Activated CD4-positive, CD25-positive, alpha-beta regulatory T cell treated with anti-CD3 and anti-CD28 coated beads, Interleukin-2, amount 50 U/mL, for 72 hours (primary cell): ENCODE measurements at places on chromosomes 1 and 21.
A peak's percentile ranks its signal among the peaks of the same experiment; 100 is the strongest.

GRCh38 chr1:64042331-64043100 lies 160.9 kb upstream of the UBE2U start:
- DNase-seq: no peak

- no peak for DNase-seq
Measured at GRCh38 chr21:42993051-42993712, 18.8 kb downstream of the PKNOX1 start.

DNA sequence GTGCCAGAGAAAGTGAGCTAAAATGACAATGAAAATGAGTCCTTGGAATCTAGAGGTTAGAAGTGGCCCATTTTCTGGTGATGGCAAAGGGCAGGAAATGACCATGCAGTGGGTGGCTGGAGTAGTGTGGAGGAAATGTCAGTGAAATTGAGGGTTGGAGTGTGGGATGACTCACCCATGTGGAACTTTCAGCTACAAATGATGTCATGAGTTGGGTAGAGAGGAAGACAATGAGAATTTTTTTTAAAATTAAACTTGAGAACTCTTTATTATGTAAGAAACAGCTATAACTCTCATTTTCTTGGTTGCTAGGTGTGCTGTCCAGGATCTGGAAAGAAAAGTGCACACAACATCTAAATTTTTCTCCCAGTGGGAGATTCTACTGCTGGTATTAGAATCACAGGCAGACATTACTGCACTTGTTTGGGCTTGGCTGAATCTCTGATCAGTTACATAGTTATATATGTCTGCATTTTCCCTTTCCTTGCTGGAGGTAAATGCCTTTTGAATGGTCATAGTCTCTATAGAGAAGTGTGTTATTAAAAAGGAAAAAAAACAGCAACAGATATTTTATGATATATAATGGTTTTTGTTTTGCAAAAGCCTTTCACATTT lies 56.8 kb upstream of the GNG12 start:
- DNase-seq: no peak

DNA sequence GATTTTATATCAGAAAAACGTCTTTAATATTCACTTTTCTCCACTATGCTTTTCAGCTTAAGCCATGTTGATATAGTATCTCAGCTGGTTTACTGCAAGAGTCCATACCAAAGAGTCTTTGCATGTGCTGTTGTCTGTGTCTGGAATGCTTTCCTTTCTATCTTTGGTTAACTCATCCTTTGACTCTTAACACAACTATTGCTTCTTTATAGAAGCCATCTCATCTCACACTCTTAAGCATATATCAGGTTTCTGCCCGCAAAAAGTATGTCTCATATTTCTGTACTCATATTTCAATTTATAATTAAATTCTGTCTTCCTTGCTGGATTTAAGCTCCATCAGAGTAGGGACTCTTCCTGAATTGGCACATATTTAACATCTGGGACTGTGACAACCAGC lies 220.9 kb upstream of the KCNK2 start:
- DNase-seq: no peak

- DNase-seq: no peak
Measured at GRCh38 chr1:54809496-54810074, 8.5 kb upstream of the TTC22 start.

- DNase-seq: peak; percentile 82
Measured at GRCh38 chr1:6246497-6247467, 2.8 kb downstream of the HES3 start.

- DNase-seq: no peak
Measured at GRCh38 chr1:21514245-21514644, 5.0 kb downstream of the ALPL start.

DNA sequence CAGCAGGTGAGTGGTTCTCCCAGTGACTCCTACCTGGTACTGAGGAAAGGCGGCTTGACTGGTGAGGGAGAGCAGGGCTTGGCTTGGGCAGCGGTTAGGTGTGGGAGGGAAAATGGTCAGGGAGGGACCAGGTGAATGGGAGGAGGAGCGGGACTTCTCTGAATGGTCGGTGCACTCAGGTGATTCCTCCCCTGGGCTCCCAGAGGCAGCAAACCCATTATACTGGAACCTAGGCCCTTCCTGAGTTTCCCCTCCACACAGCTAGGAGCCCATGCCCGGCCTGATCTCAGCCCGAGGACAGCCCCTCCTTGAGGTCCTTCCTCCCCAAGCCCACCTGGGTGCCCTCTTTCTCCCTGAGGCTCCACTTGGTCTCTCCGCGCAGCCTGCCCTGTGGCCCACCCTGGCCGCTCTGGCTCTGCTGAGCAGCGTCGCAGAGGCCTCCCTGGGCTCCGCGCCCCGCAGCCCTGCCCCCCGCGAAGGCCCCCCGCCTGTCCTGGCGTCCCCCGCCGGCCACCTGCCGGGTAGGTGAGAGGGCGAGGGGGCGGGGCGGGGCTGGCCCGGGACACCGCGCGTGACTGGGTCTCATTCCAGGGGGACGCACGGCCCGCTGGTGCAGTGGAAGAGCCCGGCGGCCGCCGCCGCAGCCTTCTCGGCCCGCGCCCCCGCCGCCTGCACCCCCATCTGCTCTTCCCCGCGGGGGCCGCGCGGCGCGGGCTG lies 2.3 kb downstream of the ARTN start:
- DNase-seq: no peak

DNA sequence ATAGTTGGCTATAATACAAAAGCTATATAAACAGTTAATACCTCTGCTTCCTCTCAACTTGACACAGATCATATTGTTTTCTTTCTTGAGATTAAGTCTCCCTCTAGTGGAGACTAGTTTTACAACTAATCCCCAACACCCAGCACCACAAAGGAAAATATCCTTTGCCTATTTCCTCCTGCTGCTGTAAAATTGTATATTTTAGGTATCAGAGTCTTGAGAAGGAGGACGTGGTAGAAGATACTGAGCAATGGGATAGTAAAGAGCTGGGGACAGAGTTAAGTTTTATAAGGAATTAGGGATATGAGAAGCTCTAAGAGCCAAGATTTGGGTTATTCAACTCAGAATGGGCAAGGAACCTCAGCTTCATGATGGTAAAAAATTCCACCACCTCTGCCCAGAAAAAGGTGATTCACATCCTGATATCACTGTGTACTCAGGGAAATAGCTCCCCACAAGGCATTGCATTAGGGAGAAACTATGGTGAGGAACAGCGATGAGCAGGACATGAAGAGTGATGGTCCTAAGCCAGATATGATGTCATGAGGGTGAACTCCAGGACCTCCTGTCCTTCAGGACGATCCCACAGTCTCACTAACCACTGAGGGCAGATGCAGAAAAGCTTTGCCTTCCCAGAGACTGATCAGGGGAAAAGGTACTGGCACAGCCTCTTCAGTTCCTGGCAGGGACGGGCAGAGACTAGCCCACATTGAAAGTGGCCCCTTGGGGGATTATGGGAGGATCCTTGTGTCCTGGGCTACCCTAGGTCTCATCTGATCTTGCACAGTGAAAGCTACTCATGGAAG lies 14.7 kb upstream of the CFAP126 start:
- no peak for DNase-seq

DNA sequence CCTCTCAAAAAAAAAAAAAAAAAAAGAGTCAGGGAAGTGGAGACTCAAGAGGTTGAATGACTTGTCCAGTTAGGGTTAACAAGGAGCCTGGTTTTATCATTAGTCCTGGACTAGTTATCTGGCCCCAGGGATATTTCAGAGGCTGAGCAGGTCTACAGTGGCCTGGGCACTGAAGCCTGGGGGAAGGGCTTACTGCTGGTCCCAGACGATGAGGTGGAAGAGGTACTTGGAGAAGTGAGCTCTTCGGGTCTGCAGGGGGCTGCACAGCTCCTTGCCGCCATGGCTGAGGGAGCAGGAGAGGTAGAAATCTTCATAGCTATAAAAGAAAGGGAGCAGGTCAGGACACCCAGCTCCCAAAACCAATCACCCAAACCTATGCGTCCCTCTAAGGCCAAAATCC lies 40.1 kb downstream of the PIK3C2B start:
- DNase-seq: no peak

DNA sequence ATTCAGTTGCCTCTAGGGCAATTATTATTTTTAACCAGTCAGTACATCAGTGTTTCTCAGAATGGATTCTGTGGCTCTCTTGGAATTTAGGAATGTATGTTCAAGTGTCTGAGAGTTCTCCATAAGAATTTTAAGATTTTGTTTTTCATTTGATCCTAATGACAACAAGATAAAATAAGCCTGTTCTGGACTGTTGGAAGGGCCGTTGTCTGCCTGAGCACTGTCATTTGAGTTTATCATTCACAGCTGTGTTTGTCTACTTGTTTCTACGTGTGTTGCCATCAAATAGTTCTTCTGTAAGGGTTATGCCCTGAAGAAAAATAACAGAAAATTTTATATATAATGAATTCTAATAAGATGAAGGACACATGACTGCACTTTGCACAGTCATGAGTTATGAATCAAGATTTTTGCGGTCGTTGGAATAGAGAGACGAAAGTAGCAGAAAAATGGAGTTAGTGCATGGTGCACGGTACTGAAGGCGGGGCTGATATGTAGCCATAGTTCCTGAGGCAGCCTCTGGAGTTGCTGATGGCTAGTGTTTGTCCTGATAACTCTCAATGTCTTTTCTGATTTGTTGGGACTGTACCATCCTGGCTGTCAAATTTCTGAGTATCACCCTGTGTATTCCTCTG lies 92.5 kb downstream of the NOS1AP start:
- no peak for DNase-seq

- no peak for DNase-seq
Measured at GRCh38 chr1:58432851-58433668, 113.5 kb downstream of the OMA1 start.

DNA sequence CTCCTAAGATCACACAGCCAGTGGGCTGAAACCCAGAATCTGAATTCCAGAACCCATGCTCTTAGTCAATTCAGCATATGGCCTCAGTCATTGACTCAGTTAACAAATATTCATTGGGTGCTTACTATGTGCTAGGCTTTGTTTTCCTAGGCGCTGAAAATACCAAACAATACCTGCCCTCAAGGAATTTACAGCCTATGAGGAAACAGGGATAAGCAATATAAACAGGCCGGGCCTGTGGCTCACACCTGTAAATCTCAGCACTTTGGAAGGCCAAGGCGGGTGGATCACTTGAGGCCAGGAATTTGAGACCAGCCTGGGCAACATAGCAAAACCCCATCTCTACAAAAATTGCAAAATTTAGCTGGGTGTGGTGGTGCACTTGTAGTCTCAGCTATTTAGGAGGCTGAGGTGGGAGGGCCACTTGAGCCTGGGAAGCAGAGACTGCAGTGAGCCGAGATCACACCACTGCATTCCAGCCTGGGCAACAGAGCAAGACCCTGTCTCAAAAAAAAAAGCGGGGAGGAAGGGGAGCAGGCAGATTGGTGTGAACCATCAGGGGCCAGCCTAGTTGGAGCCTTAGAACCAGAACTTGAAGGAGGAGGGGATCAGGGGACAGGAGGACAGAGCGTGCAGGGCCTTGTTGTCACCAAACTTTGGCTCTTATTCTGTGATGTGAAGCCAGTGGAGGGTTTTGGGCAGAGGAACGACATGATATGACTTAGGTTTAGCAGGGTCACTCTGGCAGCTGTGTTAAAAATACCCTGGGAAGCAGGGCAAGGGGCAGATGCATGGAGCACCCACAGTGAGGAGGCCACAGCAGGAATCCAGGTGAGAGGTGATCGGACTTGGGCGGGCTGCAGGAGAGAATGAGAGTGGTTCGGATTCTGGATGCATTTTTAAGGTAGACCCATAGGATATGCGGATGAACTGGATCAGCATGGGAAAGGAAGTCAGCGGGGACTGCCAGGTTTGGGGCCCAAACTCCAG lies 5.8 kb downstream of the TINAGL1 start:
- no peak for DNase-seq

DNA sequence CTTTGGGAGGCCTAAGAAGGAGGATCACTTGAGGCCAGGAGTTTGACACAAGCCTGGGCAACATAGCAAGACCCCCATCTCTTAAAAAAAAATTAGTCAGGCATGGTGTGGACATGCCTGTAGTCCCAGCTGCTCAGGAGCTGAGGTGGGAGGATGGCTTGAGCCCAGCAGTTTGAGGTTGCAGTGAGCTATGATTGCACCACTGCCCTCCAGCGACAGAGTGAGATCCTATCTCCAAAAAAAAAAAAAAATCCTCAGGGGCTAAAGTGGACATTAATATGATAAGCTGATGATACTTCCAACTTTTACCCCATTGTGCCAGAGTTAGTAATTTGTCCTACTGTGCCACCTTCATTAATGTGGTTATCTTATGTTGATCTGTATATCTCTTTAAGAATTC lies 327.8 kb upstream of the FMN2 start:
- DNase-seq: no peak

DNA sequence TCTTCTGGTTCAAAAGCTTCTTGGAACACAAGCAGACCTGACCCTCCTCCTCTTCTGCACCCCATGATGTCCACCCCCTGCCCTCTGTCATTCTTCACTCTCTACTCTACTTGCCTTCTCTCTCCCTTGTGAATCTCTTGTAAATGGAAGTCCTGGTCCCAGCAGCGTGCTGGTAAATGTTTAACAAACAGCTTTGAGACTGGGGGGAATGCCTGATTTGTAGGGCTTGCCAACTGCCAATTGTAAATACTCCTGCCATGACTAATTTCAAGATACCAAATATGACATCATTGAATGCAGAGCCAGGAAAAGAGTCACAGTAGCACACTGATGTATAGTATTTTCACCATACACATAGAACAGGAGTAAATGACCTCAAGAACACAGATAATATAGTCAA lies 40.9 kb upstream of the LRRN2 start:
- no peak for DNase-seq

- DNase-seq: no peak
Measured at GRCh38 chr1:211606332-211606913, 27.5 kb upstream of the SLC30A1 start.

DNA sequence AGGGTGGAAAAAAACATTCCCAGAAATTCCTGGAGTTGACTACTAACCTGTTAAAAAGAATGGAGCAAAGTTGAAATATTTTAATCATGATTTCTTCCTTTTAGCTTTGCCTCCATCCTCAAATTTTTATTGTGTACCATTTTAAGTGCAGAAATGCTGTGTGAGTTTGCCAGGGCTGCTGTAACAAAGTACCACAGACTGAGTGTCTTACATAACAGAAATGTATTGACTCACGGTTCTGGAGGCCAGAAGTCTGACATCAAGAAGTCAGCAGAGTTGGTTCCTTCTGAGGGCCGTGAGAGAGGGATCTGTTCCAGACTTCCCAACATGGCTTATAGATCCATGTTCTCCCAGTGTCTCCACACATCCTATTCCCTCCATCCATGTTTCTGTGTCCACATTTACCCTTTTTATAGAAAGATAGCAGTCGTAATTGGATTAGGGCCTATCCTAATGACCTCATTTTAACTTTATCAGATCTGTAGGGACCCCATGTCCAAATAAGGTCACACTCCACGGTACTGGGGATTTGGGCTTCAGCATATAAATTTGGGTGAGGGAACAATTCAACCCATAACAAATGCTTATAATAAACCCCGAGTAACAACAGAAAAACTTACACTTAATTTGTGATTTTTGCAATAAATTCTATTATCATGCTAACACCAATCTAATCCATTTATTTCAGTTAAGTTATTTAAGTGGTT lies 12.7 kb downstream of the SNX7 start:
- no peak for DNase-seq

DNA sequence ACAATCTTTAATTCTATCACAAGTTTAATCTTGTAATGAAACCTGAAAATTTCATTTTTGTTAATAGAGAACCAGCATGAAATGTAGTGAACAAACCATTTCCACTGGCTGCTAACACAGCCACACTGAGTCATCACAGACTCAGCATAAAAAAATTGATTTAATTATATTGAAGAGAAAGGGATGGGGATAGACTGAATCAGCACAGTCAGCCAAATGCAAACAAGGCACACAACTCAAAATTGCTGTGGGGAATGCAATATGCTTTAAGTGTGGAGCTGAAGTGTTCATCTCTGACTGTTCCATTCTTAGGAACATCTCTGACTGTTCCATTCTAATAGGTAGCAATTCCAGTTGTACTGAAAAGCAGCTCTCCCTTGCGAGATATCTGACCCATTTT lies 299.8 kb downstream of the MRPL39 start:
- DNase-seq: no peak
